NCI-H2081 (cell line): ENCODE measurements at places on chromosomes 2 and 18.

- no peak for DNase-seq
Measured at GRCh38 chr2:34161549-34161948, 562.5 kb upstream of the FAM98A start.

- DNase-seq: no peak
Measured at GRCh38 chr2:189444322-189444721, 3.0 kb downstream of the WDR75 start.

- no peak for DNase-seq
Measured at GRCh38 chr2:7077660-7078267, 160.6 kb downstream of the RNF144A start.

GRCh38 chr2:75287624-75288316, 88.5 kb upstream of the TACR1 start:
- DNase-seq: no peak

GRCh38 chr2:204145791-204146190, 209.2 kb downstream of the ICOS start:
- DNase-seq: no peak

GRCh38 chr2:229456091-229456490, 185.0 kb upstream of the PID1 start:
- DNase-seq: no peak

DNA sequence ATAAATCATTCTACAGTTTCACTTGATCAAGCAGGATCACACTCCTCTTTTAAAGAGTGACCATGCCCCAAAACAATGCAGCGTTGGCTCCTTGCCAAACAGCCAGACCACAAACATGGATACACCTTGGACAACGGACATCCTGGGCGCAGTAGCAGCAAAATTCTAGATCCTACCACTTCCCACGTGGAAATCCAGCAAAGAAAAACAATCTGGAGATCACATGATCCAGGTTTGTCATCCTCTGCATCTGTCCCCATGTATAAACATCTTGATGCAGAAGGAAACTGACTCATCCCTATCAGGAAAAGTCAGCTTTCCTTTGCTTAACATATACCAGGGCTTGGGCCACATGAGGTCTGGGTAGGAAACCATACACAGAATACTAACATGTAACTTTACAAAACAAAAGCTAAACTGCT, 53.1 kb downstream of the ZNF521 start:
- no peak for DNase-seq
